ENCODE measurements at places on chromosomes 6 and 20.

DNA sequence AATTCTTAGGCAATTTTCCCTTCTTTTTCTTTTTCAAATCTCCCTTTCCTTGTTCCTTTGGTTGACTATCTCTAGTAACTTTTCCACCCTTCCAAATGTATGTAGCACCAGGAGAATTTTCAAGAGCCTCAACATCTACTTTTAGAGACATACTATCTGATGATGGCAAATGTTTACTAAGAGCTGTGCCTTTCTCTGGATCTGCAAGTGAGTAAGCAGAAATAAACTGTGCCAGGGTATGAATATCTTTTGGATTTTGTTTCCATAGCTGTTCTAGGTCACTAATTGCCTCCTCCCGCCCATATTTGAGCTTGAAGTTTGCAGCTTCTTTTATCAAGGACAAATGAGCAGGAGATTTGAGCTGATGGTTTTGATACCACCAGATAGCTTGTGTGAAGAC is 69.5 kb downstream of the GTF2H5 start:
- DNase-seq = no peak
- H3K27me3 ChIP-seq = no peaks in the 10 kb centered on the region
- H3K36me3 ChIP-seq = peaks cover 17% of the 10 kb centered on the region
- H3K4me1 ChIP-seq = no peaks in the 10 kb centered on the region
- no peak overlapping the region for H3K4me3 ChIP-seq
- H3K27ac ChIP-seq = no peak overlapping the region

DNA sequence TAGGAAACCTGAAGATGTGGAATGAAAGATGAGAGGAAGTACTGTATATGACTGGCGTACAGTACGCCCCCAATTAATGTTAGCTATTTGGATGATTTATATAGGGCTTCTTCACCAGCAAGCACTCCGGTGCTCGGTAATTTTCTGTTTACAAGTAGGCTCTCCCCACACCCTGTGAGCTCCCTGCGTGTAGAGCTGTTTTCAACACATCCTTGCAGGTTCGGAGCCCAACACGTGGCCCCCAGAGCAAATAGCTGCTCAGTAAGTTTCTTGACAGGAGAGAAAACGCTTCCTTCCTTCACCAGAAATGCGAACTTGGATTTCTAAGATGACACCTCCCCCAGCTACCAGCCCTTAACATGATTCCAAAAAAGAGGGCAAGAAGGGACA is 1.2 kb upstream of the RAB22A start:
- H3K36me3 ChIP-seq = peaks cover 16% of the 10 kb centered on the region
- no peaks in the 10 kb centered on the region for H3K27me3 ChIP-seq

DNA sequence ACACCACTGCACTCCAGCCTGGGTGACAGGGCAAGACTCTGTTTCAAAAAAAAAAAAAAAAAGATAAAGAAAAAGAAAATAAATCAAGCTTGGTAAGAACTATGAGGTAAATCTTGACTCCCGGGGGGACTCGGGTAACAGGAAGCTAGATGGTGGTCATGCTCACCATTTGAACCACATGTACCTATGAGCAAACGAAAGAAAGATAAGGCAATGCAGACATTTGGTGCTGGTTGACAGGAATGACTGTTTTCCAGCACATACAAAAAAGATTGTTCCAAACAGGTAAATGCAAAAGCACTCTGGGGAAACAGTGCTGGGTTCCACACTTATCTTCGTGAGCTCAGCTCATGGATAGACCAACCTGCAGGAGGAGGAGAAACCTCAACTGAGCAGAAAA is 22.8 kb upstream of the PTPN1 start:
- H3K4me1 ChIP-seq = no peaks in the 10 kb centered on the region
- no peak overlapping the region for H3K4me3 ChIP-seq
- H3K27ac ChIP-seq = no peak overlapping the region
- no peaks in the 10 kb centered on the region for H3K27me3 ChIP-seq
- no peaks in the 10 kb centered on the region for H3K36me3 ChIP-seq
- no peak for DNase-seq

DNA sequence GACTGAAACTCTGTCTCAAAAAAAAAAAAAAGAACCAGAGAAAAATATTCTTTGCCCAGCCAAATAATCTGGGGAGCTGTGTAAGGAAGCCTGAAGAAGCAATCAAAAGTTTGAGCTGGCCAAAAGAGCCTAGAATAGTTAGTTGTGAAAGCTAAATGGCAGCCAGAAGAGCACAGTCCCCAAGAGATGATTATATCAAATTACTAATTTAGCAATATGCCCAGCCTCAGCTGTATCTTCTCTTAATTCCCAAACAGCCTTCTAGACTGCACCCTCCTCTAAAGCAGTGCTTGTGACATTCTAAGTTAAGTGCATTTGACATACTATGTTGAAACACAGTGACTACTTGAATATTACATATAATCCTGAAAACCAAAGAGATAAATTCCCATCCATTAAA is 38.9 kb downstream of the CDK19 start:
- H3K4me1 ChIP-seq = no peaks in the 10 kb centered on the region
- no peak overlapping the region for H3K27ac ChIP-seq
- no peaks in the 10 kb centered on the region for H3K27me3 ChIP-seq

DNA sequence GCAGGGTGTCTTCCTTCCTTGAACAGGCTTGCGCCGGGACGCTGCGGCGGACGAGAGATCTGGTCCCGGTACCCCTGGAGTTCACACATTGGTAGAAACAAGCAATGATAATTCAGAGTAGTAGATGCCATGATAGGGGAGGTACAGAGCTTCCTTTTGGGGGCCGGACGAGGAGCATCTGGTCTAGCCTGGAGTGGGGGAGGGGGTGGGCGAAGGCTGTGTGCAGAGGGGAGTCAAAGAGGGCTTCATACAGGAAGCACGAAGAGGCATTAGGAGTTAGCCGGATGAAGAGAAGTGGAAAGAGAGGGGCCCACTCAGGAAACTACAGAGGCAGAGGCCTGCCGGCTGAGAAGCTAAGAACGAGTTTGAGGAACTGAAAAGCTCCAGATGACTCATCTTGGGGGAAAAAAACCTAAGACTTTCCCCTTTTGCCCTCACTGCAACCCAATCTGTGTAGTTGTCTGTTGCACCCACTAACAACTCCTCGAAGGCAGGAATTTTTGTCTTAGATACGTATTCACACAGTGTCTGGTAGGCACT is 611 bp downstream of the CNPY3 start:
- peak overlapping the region; percentile 81 for H3K27ac ChIP-seq
- no peaks in the 10 kb centered on the region for H3K4me1 ChIP-seq
- DNase-seq = no peak
- H3K36me3 ChIP-seq = peaks cover 40% of the 10 kb centered on the region
- H3K4me3 ChIP-seq = peak overlapping the region; percentile 95

Data from H9 (cell line).